ENCODE measurements at places on chromosomes 11 and 22.

- no peak for DNase-seq
Measured at GRCh38 chr11:89065066-89065465, 716 bp downstream of the GRM5 start.

DNA sequence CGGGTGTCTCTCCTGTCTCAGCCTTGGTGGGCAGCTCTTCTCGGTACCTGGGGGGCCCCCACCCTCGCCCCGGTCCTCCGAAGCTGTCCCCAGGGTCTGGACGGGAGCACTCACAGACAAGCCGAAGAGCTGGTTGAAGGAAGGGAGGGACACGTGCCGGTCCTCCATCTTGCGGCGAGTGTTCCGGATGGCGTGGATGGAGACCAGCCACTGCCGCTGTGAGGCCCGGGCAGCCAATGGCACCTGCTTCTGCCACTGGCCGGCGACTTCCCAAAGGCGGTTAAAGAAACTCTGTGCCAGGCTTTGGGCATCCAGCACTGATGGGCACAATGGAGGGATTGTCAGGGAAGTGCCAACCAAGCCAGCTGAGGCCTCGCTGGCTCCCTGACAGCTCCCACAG is 18.7 kb downstream of the PPM1F start:
- DNase-seq, result no peak

DNA sequence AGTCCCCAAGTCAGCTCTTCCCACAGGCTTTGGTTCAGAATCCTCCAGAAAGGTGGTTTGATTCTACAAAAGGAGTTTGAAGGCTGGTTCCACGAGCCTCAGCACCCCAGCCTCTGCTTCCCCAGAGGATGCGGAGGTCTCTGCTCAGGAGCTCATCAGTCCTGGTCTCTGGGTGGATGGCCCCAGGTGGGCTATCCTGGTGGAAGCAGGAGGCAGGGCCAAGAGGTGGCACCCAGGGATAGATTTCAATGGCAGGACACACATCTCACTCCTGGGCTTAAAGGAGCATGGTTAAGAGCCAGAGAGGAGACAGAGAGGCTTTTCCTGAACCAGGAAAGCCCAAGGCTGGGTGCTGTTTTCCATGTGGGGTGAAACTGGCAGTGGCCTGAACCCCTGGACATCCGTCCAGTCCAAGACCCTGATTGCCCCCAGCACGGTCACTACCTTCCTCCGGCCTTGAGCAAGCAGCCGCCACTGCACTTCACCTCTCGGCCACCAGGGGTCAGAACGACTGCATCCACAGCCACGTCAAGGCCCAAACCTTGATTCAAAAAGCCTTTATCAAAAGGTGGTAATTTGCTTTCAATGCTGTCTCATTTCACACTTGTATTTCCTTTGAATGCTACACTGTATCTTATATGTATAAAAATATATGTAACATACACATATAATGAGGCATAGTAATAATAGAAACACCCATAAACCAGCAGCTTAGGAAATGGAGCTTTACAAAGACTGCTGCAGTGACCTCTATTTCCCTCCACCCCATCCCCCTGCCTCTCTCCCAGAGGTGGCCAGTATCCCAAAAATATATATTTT is 19.3 kb upstream of the FXYD2 start:
- peak; percentile 84 for DNase-seq

GRCh38 chr22:26295563-26296126 is 126.4 kb downstream of the SEZ6L start:
- no peak for DNase-seq

DNA sequence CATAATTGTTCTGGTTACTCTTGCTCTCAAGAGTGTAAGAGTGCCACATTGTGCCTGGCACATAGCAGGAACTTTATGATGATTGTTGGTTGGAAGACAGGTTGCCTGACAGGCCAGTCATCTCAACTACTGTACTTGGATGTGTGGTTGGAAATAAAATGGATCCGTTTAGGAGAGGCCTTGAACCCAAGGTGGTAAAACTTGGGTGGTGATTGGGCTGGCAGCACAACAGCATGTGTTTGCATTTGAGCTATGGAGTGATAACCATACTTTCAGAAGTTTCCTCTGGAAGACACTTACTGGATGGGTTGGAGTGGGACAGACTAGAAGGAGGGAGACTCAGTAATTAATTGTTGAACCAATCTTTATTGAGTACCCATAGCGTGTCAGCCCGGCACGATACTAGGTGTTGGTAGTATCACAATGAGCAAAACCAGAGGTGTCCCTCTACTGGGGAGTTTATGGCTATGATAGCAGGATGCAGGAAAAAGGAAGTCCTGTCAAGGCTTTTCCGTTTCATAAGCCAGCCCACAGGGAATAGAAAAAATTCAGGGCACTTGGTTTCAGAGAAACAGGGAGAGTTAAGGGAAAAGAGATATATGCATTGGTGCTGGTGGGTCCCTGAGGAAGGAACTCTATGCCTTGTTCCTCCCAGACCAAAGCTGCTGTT is 3.1 kb upstream of the TMEM109 start:
- no peak for DNase-seq

DNA sequence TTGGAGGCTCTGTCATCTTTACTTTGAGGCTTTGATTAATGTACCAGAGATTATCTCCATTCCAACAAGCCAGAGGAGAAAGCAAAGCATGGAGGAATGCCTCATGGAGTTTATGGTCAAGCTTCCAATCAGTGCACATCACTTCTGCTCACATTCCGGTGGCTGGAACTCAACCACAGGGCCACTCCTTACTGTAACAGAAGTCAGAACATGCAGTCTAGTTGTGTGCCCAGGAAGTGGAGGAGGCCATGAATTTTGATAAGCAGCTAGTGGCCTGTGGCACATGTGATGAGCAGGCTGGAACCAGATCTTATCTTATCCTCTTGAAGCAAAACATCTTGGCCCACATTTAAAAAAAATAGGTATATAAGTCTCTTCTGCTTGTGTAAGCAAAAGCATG is 258.9 kb upstream of the ARHGAP20 start:
- no peak for DNase-seq

- no peak for DNase-seq
Measured at GRCh38 chr11:116311206-116311605, 461.6 kb downstream of the BUD13 start.

DNA sequence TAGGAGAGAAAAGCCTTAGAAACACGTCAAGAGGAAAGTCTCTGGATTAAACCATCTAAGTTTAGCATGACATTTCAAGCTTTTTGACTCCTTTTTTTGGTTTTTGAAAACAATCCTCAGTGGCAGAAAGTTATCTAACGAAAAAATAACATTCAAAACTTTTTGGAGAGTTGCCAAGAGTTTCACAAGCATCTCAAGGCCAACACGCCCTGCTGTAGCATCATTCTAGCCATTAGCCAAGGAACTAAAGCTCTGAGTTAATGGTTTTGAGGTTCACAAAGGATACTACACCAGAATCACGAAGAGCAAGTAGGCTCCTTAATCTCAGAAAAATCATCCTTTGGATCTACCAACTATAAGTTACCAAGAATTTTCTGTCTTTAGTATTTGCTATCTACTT is 94.8 kb downstream of the PICALM start:
- DNase-seq, result no peak

DNA sequence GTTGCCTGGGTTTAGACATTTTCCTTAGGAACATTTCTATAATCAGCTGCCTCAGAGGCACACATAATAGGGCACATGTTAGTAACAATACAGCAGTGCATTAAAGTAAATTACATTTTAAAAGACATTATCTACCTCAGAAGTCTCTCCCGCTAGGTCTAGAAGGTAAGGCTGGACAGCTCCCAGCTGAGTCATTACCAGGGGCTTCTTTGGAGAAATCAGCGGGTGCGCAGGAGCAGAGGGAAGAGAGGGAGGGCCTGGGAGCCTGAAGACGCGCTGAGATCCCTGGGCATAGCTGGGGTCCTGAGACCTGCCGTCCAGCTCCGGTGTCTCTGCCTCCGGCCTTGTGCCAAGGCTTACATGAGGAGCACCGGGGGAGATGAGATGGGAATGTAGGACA is 67.7 kb downstream of the TMPRSS5 start:
- no peak for DNase-seq

GRCh38 chr11:67282155-67282875 is 6.8 kb upstream of the ANKRD13D start:
- DNase-seq, result no peak

DNA sequence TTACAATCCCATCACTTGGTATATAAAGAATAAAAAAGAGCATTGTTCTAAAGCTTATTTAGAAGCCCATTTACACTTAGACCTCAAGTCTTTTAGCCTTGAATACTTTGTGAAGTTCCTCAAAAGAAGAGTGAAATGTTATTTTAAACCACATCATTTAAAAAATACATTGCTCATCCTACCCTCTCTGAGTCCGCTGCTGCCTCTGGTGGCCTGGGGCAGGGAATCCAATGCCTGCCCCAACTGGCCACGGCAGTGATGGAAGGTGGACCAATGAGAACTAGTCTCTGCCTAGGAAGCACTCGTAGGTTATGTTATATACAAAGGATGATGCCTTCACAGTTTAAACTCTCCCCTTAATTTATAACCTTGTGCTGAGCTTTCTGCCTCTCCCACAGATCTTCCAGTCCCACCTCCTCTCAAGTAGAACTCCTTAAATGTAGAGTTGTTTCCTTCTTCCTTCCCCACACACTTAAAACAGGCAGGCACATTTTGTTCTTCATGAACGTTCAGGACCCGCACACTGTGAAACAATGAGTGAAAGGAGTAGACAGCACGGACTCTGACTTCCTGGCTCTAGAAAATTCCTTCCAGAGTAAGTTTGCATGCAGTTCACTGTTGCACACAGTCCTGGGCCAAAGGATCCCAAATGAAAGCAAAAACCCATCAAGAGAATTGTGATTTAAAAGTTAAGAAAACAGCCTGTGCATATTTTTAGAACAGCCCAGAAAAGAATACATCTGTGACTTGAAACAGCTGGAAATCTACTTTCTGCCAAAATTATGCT is 167.8 kb downstream of the RRAS2 start:
- no peak for DNase-seq

Measured in B cell (primary cell).